Left ventricle myocardium inferior (tissue), 1 donor: ENCODE measurements at places on chromosomes 11 and 22. TPM values are rescaled to one million over a fixed set of nuclear protein-coding genes. Genes with fewer than 3 reads are reported as not detected.

DNA sequence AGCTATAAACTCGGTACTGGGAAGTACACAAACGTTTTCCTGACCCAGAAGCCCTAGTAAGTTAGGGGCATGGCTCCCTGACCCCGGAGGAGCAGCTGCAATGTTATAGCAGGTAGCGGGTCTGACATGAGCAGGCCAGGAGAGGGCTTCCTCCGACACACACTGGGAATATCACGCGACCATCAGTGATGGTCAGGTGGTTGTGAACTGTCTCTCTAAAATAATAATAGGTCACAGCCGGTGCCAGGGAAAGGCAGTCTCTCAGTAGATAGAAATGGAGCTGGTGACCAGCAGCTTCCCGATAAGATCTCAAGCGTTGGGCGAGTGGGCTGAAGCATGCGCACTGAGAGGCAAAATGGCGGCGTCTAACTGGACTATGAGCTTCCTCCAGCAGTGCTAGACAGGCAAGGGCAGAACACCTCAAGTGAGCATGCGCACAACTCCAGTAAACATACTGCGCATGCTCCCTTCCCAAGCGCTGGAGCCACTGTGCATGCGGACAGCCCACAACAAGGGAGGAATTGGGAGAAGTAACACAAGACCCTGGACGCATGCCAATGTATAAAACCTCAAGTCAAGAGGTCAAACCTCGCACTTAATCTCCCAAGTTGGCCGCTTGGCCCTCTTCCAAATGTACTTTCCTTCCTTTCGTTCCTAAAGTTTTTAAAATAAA lies 22.3 kb upstream of the TESMIN start:
- H3K4me1 ChIP-seq = peaks cover 22% of the 10 kb centered on the region
- no peak for DNase-seq
- H3K27ac ChIP-seq = no peak overlapping the region
- H3K4me3 ChIP-seq = no peak overlapping the region

GRCh38 chr11:75920848-75921247 lies 105.8 kb downstream of the UVRAG start:
- DNase-seq = no peak
- H3K27me3 ChIP-seq = no peaks in the 10 kb centered on the region
- no peak overlapping the region for H3K4me3 ChIP-seq
- H3K36me3 ChIP-seq = no peaks in the 10 kb centered on the region
- peaks cover 37% of the 10 kb centered on the region for H3K4me1 ChIP-seq
- H3K27ac ChIP-seq = no peak overlapping the region

GRCh38 chr11:3865388-3866193 lies 10.1 kb downstream of the STIM1 start:
- DNase-seq = no peak
- no peaks in the 10 kb centered on the region for H3K36me3 ChIP-seq
- peaks cover 71% of the 10 kb centered on the region for H3K4me1 ChIP-seq
- H3K27ac ChIP-seq = peak overlapping the region; percentile 74
- H3K27me3 ChIP-seq = peaks cover 34% of the 10 kb centered on the region
- H3K4me3 ChIP-seq = no peak overlapping the region

DNA sequence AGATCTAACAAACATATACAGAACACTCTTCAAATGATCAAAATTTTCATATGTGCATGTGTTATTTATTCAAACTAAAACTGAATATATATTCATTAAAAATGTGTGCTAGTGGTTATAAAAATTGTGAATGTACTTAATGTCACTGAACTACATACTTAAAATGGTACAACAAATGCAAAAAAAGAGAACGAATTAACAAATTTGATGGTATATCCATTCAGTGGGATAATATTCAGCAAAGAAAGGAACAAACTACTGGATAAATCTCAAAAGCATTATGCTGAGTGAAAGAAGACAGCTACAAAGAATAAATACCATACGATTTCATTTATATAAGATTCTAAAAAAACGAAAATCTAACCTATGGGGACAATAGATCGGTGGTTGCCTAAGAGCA lies 64.1 kb downstream of the NARS2 start:
- no peaks in the 10 kb centered on the region for H3K27me3 ChIP-seq
- no peak for DNase-seq
- H3K4me1 ChIP-seq = peaks cover 12% of the 10 kb centered on the region
- H3K36me3 ChIP-seq = peaks cover 7% of the 10 kb centered on the region
- H3K27ac ChIP-seq = no peak overlapping the region

GRCh38 chr11:133910101-133910500 lies 46.7 kb downstream of the IGSF9B start:
- H3K27ac ChIP-seq = no peak overlapping the region
- peaks cover 7% of the 10 kb centered on the region for H3K4me1 ChIP-seq
- H3K27me3 ChIP-seq = no peaks in the 10 kb centered on the region
- H3K4me3 ChIP-seq = no peak overlapping the region

The CARS1 gene
- 14.3 TPM for total RNA-seq

DNA sequence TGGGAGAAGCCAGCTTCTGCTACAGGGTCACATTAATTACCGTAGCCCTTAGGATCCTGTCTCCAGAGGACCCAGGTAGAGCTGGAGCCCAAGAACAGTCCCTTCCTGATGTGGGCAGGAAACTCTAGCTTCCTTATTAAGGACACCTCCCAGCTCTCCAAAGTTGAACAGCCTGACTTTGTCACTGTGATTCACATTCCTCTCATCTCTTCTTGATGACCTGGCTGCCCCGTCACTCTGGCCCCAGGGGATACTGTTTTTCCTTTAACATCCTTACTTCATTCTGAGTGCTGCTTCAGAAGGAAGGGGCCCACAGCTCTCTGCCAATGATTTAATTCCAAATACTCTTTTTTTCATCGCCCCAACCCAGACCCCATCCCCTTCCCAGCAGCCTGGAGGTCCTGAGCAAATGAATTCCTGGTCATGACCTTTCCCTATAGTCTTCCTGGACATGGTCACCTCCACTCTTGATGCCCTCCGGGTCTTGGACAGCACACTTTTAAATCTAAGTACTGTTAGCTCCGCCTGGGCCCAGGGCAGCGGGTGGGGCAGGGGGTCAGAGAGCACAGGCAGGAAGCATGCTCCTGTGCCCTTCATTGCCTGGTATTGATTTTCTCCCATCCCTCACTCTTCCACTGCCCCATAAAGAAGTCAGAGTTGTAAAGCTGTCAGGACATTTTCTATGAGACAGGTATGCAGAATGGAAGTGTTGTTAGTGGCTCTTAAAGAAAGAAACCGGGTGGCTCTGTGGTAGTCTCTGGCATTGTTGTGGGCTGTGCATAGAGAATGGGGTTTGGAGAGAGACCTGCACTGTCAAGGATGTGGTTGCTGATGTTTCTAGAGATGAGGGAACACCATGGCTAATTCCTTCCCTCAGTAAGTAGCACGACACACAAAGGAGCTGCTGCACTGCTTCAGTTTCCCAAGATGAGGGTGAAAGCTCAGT lies 22.3 kb upstream of the SPON1 start:
- peaks cover 28% of the 10 kb centered on the region for H3K27me3 ChIP-seq
- DNase-seq = no peak
- H3K36me3 ChIP-seq = no peaks in the 10 kb centered on the region
- H3K4me3 ChIP-seq = no peak overlapping the region
- no peaks in the 10 kb centered on the region for H3K4me1 ChIP-seq

DNA sequence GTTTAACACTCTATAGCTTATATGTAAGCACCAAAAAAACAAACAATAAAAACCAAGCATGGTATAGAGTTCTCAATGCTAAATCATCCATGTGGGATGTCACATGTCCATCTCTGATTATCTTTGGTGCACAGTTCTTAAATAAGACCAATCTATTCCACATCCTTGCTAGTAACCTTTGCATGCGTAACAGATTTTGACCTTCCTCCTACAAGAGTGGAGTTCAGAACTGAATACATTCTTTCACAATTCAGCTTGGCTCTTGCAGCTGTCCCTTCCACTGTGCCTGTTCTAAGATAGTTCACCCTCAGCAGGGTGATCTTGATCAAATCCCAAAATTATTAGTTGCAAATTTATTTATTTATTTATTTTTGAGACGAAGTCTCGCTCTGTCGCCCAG lies 21.1 kb downstream of the PRR14L start:
- H3K27ac ChIP-seq = no peak overlapping the region
- peaks cover 21% of the 10 kb centered on the region for H3K36me3 ChIP-seq
- peaks cover 26% of the 10 kb centered on the region for H3K4me1 ChIP-seq
- no peak for DNase-seq

DNA sequence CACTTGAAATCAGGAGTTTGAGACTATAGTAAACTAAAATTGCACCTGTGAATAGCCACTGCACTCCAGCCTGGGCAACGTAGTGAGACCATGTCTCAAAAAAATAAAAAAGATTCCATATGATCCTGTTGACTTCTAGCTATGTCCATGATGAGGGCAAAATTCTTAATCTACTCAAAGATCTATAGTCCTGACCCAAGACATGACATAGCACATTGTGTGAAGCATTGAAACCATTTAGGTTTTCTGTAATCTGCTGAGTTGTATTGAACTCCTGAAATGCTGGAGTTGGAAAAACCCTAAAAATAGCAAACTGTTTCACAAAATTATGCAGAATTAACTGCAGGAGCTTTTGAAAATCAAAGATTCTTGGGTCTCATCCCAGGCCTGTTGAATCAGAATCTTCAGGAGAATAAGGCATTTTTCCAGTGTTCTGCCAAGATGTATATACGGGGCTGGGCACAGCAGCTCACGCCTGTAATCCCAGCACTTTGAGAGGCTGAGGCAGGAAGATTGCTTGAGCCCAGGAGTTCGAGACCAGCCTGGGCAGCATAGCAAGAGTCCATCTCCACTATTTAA lies 29.8 kb upstream of the LDHA start:
- H3K4me1 ChIP-seq = no peaks in the 10 kb centered on the region
- no peaks in the 10 kb centered on the region for H3K27me3 ChIP-seq
- DNase-seq = no peak
- H3K36me3 ChIP-seq = peaks cover 84% of the 10 kb centered on the region
- H3K27ac ChIP-seq = no peak overlapping the region
